ENCODE measurements at places on chromosomes 6 and 20. TPM values are rescaled to one million over a fixed set of nuclear protein-coding genes. Genes with fewer than 3 reads are reported as not detected.
A peak's percentile ranks its signal among the peaks of the same experiment; 100 is the strongest.

DNA sequence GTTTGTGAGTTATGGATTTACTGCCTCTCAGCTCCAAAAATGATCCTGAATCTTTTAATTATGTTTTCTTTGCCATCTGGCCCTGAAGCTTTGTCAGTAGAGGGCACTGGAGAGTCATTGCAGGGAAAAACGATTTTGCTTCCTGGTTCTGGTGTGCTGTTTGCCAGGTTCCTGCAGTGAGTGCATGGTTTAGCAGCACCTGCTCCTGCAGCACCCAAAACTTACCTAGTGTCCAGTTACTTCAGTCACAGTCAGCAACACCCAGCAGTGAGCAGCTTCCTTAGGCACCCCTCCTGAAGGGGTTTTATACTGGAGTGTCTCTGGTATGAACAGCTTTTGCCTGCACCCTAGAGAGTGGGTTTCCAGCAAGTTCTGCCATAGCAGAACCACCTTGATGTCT lies 6.0 kb upstream of the TRIM26 start:
- no peaks in the 10 kb centered on the region for H3K36me3 ChIP-seq
- no peak overlapping the region for H3K27ac ChIP-seq
- no peak overlapping the region for H3K4me3 ChIP-seq
- DNase-seq = no peak

DNA sequence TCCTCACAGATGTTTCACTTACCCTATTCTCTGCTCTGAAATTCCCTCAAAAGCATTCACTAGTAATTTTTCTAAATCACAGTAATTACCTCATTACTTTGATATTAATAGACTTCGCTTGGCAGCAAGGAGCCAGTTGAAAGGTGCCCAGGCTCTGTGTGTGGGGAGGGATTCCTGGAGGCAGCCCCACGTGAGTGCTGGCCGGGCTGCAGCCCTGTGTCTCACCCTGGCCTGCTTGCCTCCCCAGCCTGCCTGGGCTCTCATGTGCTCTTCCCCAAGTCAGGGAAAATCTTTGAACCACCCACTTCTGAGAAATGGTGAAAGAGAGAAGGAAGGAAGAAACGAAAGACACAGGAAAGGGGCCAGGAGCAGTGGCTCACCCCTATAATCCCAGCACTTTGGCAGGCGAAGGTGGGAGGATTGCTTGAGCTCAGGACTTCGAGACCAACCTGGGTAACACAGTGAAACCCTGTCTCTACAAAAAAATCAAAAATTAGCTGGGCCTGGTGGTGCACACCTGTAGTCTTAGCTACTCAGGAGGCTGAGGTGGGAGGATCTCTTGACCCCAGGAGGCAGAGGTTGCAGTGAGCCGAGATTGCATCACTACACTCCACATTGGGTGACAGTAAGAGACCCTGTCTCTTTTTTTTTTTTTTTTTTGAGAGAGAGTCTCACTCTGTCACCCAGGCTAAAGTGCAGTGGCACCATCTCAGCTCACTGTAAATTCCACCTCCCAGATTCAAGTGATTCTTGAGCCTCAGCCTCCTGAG lies 20.0 kb upstream of the SNTA1 start:
- no peak overlapping the region for H3K4me3 ChIP-seq
- H3K27me3 ChIP-seq = no peaks in the 10 kb centered on the region
- no peak overlapping the region for H3K27ac ChIP-seq
- H3K4me1 ChIP-seq = peaks cover 6% of the 10 kb centered on the region
- H3K36me3 ChIP-seq = no peaks in the 10 kb centered on the region

- peaks cover 10% of the 10 kb centered on the region for H3K27me3 ChIP-seq
- H3K36me3 ChIP-seq = peaks cover 2% of the 10 kb centered on the region
- H3K27ac ChIP-seq = no peak overlapping the region
- H3K4me3 ChIP-seq = no peak overlapping the region
These were observed 31.3 kb downstream of the KCNK15 start for GRCh38 chr20:44776980-44777379.

DNA sequence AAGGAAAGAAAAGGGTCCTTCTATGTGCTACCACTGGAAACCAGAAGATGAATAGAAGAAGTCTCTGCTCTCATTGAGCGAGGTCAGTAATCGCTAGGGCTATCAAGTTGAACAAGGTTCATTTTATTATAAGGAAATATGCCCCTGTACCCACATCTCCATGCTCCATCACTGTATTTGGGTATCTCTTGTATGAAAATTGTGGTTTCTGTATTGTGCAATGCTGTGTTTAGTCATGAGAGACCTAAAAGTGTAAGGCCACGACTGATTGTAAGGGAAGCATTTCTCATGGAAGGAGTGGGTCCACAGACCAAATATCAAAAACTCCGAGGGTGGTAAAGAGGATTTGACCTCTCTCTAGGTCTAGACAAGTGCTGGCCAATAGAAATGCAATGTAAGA lies 3.6 kb upstream of the HS3ST5 start:
- peaks cover 3% of the 10 kb centered on the region for H3K36me3 ChIP-seq
- peaks cover 8% of the 10 kb centered on the region for H3K4me1 ChIP-seq
- H3K4me3 ChIP-seq = no peak overlapping the region
- no peak for DNase-seq
- peaks cover 16% of the 10 kb centered on the region for H3K27me3 ChIP-seq
- H3K27ac ChIP-seq = no peak overlapping the region

DNA sequence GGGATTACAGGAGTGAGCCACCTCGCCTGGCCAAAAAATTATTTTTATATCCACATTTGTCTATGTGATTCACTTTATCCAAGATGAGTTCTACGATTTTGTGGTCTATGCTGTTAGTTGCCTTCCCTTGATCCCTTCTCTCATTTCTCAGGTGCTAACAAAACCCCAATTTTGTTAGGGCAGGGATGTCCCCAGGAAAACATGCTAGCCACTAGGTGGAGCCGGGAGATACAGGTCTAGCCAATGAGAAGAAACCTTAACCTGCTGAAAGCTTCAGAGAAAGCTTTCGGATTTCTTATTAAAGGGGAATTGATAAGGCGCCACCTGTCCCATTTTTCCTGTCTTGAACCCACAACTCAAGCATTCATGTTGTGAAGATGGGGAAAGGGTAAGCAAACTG lies 167.4 kb upstream of the OLIG3 start:
- no peak overlapping the region for H3K27ac ChIP-seq
- H3K4me3 ChIP-seq = no peak overlapping the region
- H3K4me1 ChIP-seq = peaks cover 5% of the 10 kb centered on the region

Gene BEND3
- 1.4 TPM for total RNA-seq

DNA sequence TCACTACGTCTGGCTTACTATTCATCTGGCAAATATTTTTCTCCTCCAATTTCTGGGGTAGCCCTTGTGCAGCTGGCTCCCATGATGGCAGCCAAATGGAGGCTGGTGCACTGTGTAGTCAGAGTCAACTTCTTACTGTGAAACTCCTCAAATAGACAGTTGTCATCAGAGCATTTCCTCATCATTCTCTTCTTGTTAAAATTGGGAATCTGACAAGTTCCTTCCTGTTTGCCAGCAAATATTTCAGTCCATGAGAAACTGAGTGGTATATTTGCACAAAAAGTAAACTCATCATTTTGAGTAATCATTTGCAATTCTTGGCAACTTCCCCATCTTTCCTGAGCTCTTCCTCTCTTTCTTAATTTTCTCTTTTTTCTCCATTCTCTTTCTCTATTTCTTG lies 394.9 kb upstream of the RGS17 start:
- no peak overlapping the region for H3K4me3 ChIP-seq
- DNase-seq = no peak
- H3K27ac ChIP-seq = no peak overlapping the region
- H3K4me1 ChIP-seq = no peaks in the 10 kb centered on the region

- peaks cover 32% of the 10 kb centered on the region for H3K27me3 ChIP-seq
- no peaks in the 10 kb centered on the region for H3K4me1 ChIP-seq
- no peak overlapping the region for H3K4me3 ChIP-seq
- H3K36me3 ChIP-seq = peaks cover 6% of the 10 kb centered on the region
- H3K27ac ChIP-seq = no peak overlapping the region
- no peak for DNase-seq
These were observed 40.4 kb downstream of the FBXO5 start for GRCh38 chr6:152942319-152942869.

Gene CTCFL
- not detected for total RNA-seq

Gene SMLR1
- not detected for total RNA-seq

GRCh38 chr6:44217332-44218143 lies 812 bp downstream of the MYMX start:
- H3K4me3 ChIP-seq = no peak overlapping the region
- H3K27me3 ChIP-seq = peaks cover 17% of the 10 kb centered on the region
- no peak for DNase-seq
- H3K27ac ChIP-seq = no peak overlapping the region
- H3K4me1 ChIP-seq = peaks cover 15% of the 10 kb centered on the region

DNA sequence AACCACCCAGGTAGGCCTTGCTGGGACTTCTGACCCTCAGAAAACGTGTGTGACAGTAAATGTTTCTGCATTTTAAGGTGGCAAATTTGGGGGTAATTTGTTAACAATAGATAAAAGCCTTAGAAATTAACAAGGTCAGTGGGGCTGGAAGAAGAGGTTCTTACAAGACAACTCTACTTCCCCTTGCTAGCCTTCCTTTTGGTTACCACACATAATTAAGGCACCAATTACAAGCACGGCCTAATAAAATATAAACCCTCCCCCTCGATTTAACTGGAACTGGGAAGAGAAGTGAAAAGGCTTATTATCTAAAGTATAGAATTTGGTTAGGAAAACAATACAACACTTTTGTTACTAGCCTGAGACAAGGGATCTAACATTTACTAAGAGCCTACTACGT lies 38.8 kb downstream of the ELOVL5 start:
- no peaks in the 10 kb centered on the region for H3K27me3 ChIP-seq
- H3K36me3 ChIP-seq = no peaks in the 10 kb centered on the region
- peaks cover 67% of the 10 kb centered on the region for H3K4me1 ChIP-seq
- H3K4me3 ChIP-seq = peak overlapping the region; percentile 61
- peak overlapping the region; percentile 84 for H3K27ac ChIP-seq
- DNase-seq = no peak

GRCh38 chr6:87514831-87515230 lies 42.1 kb downstream of the SLC35A1 start:
- peak overlapping the region; percentile 54 for H3K27ac ChIP-seq
- peaks cover 8% of the 10 kb centered on the region for H3K36me3 ChIP-seq
- H3K4me3 ChIP-seq = no peak overlapping the region
- DNase-seq = no peak
- H3K4me1 ChIP-seq = peaks cover 8% of the 10 kb centered on the region

DNA sequence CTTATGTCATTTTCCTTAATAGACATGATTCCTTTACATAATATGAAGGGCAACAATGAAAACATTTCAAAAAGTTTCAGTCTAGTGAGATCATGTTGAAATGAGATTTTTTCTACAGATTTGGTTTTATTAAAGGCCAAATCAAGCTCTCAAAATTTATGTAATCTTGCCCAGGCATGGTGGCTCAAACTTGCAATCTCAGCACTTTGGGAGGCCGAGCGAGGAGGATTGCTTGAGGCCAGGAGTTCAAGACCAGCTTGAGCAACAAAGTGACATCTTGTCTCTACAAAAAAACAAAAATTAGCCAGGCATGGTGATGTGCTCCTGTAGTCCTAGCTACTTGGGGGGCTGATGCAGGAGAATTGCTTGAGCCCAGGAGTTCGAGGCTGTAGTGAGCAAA lies 50.8 kb downstream of the LRP11 start:
- no peak overlapping the region for H3K4me3 ChIP-seq
- peaks cover 5% of the 10 kb centered on the region for H3K36me3 ChIP-seq
- H3K27ac ChIP-seq = no peak overlapping the region
- no peaks in the 10 kb centered on the region for H3K27me3 ChIP-seq

Gene HLA-DOA
- 2.6 TPM for total RNA-seq

DNA sequence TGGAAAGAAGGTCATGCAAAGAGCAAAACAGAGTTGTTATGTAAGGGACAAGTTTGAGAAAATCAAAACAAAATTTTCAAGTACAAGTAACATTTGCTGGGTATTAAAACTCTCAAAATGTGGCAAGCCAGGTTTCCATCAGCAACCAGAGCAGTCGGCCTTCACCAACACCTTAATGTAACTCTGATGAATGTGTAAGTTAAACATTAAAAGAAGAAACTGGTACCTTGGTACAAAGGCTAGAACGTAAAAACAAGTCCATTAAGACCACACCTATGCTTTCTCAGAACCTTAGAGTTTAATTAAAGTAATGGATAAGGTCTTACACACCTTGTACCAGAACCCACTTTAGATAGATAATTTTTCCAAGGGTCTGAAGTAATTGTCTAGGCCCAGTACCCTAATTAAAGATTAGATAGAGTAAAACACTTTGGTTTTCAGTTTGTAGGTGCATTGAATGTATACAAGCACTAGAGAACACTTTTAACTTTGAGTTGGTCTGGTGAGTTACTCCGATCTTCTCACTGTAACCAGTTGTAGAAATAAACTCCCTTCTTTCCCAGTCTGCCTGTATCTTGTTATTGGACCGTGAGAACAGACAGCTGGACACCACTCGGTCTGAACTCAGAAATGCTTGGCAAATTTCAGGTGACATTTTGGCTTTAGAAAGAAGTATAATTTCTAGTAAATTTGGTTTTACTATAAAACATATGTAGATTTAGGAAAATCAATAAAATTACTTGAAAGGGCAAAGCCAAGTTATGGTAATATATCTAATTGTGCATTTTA lies 319.4 kb downstream of the HTR1B start:
- no peak for DNase-seq
- H3K4me1 ChIP-seq = no peaks in the 10 kb centered on the region
- H3K27me3 ChIP-seq = no peaks in the 10 kb centered on the region
- H3K36me3 ChIP-seq = no peaks in the 10 kb centered on the region
- no peak overlapping the region for H3K27ac ChIP-seq
- H3K4me3 ChIP-seq = no peak overlapping the region

GRCh38 chr6:141969201-141969600 lies 163.5 kb upstream of the GJE1 start:
- H3K36me3 ChIP-seq = no peaks in the 10 kb centered on the region
- DNase-seq = no peak
- no peaks in the 10 kb centered on the region for H3K27me3 ChIP-seq
- no peak overlapping the region for H3K27ac ChIP-seq
- no peak overlapping the region for H3K4me3 ChIP-seq

DNA sequence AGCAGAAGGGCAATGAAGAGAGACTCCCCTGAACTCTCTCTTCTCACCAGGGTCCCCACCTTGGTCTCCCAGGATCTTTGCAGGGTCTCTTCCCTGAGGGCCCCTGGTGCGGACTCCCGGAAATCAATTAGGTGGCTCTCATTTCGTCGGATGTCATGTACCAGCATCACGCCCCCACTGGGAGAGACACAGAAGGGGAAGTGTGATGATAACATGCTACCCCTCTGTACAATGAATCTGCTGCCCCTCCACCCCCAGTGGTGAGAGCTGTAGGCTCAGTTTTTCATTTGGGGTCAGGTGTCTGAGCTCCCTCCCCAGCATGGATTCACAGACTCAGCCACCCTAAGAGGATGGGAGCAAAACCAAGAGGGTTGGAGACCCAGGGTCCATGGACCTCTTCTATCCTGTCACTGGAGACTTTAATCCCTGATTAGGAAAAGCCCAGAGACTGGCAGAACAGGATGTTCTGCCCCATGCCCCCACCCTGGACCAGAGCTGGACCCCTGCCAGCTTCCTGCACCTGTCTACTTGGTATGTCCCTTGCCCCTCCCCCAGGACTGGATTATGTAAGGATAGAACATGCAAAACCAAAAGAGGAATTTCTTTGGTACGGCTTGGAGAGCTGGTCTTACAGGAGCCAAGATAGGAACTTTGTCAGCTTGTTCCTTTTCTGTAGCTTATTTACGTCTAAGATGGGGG lies 11.1 kb downstream of the GGT7 start:
- peaks cover 9% of the 10 kb centered on the region for H3K36me3 ChIP-seq
- H3K27ac ChIP-seq = no peak overlapping the region
- H3K27me3 ChIP-seq = no peaks in the 10 kb centered on the region
